ENCODE measurements at places on chromosomes 13 and 19.

- DNase-seq = no peak
Measured at GRCh38 chr13:113973218-113974164, at the start of gene C13orf46. Gene C13orf46 (minus strand): TSS chr13:113974076. CDS start chr13:113973997, 79 bp downstream.

DNA sequence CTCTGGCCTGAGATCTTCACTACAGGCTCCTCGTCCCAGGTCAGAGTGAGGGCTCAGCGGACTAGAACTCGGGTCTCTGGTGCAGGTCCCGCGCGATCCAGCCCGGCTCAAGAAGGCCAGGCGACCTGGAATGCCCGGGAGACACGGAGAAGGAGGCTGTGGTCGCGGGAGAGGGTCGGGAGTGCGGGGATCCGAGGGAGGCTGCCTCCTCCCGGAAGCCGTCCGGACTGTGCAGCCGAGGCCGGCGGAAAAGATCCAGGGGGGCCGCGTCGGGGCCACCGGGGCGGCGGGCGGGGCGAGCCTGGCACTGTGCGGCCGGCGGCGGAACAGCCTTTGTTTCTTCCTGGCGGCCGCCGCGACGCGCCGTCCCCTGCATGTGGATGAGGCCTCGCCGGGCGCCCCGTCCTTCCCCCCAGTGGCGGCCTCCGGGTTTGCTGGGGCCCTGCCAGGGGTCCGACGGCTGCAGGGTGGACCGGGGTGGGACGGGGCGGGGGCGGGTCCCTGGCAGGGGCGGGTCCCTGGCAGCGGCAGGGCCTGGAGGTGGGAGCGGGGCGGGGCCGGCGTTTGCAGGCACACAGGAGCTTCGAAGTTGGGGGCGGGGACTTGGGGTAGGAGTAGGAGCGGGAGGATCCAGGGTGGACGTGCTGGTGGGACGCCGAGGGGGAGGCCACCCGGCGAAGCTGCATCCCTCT lies 1.0 kb upstream of the SLC7A10 start:
- DNase-seq = peak; percentile 39

- DNase-seq = peak; percentile 89
Measured at GRCh38 chr19:7534531-7535046, 928 bp upstream of the PNPLA6 start.

GRCh38 chr13:91184244-91184926 lies 163.1 kb upstream of the MIR17HG start:
- no peak for DNase-seq

GRCh38 chr19:736125-736524 lies 14.8 kb upstream of the MISP start:
- DNase-seq = no peak

- DNase-seq = peak; percentile 52
Measured at GRCh38 chr13:66849706-66850105, 380.4 kb downstream of the PCDH9 start.

- peak; percentile 21 for DNase-seq
Measured at GRCh38 chr19:32104850-32105235, 240.6 kb upstream of the ZNF507 start.

DNA sequence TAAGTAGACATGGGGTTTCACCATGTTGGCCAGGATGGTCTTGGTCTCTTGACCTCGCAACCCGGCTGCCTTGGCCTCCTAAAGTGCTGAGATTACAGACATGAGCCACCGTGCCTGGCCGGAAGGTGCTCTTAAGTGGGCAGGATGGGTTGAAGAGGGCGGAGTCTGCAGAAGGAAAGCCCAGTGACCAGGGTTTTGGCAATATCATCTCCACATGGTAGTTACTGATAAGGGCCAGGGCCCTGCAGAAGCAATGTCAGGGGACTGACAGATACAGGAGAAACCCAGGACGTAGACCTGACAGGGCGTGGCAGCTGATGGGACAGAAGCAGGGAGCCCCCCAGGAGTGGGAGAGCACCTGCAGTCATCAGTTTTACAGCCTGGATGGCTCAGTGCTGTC lies 45.7 kb upstream of the RNF113B start:
- DNase-seq = no peak

DNA sequence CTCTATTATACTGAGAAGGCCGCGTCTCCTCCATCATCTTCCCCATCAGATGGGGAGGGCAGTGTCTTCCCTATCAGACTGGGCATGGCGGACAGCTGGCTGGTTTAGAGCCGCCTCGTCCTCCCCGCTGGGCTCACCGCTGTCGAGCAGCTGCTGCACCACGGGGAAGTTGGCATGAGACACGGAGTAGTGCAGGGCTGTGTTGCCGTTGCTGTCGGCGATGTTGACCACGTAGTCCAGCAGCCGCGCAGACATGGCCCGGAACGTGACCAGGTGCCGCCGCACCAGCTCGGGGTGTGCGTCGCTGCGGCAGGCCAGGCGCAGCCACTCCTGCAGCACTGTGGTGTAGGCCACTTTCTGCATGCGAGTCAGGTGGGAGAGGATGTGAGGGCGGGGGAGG lies 18.8 kb upstream of the SPC24 start:
- no peak for DNase-seq

DNA sequence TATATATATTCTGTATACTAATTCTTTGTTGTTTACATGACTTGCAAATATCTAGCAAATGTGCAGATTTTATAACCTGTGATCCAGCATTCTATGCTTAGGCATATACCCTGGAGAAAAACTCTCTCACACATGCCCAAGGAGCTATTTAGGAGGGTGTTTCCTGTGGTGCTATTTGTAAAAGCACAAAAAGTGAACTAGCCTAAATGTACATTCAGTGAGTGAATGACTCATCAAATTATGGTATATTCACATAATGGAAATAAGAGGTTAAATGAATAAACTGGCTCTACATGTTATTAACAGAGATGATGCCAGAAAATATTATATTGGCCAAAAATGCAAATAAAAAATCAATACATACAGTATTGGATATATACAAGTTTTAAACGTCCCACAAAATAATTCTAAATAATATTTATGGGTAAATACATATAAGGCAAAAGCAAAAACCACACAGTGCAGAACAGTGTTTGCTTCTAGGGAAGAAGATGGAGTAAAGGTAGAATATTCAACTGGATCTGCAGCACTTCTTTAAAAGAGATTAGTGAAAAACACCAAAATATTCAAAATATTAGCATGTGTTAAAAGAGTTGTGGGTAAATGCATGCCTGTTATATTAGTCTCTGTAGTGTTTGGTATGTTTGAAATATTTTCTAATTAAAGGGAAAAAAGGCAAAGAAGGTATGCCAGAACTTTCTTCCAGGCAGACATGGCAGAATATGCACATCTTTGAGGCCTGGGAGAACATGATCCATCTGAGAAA lies 344.7 kb downstream of the KLF5 start:
- no peak for DNase-seq

- no peak for DNase-seq
Measured at GRCh38 chr19:50152578-50152977, 10.5 kb downstream of the IZUMO2 start.

DNA sequence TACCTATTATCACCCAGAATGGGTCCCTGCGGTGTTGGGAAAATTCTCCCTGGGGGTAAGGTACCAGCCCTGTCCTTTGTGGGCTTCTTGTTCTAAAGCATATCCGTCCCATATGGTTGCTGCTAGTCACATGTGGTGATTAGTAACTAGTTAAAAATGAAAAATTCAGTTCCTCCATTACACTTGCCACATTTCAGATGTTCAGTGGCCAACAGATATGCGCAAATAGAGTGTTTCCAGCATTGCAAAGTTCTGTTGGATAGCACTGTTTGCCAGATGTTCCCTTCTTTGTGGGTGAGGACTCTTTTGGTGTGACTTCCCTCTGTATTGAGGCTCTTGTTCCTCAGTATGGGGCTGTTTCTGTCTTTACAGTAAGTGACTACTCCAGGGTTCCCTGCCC lies 3.8 kb downstream of the CNOT3 start:
- no peak for DNase-seq

- DNase-seq = no peak
Measured at GRCh38 chr19:43662487-43662886, 7.5 kb downstream of the PLAUR start.

DNA sequence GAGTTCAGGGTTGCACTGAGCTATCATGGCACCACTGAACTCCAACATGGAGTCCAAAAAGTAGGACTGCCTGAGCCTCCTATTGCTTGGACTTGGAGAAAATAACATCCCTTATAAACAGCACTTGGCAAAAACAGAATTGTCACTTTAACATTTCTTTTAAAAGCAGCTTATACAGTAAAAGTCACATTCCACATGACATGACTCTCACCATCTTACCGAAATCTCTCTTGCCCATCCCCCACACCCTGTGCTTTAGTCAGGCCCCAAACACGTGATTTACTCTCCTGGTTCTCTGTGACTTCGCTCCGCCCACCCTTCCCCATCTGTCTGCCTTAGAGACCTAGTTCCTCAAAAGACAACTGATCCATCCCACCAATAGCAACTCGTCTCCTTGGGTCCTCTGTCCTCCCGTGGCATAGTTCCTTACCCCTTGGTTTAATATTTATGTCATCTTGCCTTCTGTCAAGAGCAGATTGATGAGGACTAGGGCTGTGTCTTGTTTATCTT lies 4.6 kb downstream of the SAFB start:
- DNase-seq = peak; percentile 67

DNA sequence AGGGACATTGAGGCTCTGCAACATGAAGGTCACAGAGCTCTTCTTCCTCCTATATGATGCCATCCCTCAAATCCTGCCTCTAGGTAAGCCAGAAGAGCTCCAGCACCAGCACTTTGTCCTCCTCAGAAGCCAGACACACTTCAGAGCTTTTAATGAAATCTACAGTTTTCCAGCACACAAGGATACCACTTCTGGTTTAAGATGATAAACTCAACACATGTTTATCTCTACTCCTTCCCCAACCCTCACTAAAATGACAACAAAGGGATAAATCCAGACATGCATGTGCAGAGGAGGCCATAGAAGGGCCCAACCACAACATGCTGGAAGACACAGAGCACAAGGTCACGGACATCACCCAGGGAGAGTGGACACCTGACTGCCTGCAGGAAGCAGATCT lies 195.3 kb downstream of the USP12 start:
- no peak for DNase-seq

GRCh38 chr19:54554896-54555295 lies 18.7 kb upstream of the LILRA2 start:
- DNase-seq = no peak

DNA sequence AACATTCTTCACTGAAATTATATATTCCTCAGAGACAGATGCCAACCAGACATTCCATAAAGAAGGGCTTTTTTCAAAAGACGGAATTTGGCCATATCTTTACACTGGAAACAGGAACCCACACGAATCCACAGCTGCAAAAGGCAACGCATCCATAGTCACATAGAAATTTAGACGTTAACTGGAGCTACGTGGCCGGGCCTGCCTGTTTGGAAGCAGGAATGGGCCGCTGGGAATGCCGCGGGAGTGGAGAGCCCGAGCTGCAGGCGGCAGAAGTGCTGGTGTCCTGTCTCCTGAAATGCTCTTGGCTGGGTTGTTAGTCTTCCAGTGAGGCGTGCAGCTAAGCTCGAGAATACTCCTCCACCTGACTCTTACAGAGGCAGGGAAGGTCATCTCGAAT lies 122.2 kb downstream of the KL start:
- DNase-seq = peak; percentile 16

DNA sequence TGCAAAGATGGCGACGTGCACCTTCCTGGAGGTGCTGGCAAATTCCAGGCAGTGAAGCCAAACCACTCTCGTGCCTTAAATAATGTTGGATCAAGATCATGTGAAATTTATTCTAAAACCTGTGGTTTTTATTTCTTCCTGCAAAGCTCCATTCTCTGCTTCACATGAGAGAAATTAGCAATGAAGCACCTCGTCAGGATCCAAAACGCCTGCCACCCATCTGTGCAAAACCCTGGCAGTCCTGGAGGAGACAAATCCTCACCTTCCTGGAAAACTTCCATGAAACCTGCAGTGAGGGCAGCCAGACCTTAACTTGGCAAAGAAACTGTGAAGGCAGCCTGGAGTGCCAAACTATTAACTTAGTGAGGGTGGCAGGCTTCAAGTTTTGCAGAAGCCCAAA lies 47.6 kb downstream of the CHST8 start:
- DNase-seq = no peak

DNA sequence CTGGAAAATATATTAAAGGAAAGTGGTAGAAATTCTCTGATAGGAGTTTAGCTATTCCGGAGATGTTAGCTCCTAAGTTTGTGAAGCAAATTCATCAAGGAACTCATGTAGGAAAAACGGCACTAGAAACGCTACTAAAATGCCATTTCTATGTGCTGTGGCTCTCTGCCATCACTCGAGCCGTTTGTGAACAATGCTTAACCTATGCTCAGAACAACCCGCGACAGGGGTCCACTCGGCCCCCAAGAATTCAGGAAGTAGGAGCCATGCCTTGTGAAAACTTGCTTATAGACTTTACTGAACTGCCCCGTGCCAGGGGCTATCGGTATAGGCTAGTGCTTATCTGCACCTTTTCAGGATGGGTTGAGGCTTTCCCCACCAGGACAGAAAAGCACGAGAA lies 14.2 kb upstream of the SLC15A1 start:
- no peak for DNase-seq
